Astrocyte of the hippocampus (primary cell): ENCODE measurements at places on chromosomes 12 and 14.

GRCh38 chr12:114876968-114877680 lies 193.1 kb upstream of the TBX3 start:
- no peak for DNase-seq

DNA sequence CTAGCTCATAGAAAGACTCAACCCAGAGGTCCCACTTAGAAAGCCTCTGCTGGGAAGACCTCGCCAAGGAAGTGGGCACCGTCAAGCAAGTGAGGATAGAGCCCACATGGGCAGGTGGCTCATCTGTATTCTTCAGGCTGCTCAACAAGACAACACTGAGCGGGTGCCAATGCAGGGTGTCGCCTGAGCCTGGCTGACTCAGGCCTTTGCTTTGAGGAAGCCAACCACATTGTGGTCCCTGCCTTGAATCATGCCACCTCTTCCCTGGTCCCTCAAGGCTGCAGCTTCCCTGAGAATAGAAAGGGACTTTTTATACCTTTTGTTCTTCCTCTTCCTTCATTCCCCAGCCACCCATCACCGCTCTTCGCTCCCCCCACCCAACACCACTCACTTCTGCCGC lies 2.1 kb upstream of the RNASE13 start:
- no peak for DNase-seq

DNA sequence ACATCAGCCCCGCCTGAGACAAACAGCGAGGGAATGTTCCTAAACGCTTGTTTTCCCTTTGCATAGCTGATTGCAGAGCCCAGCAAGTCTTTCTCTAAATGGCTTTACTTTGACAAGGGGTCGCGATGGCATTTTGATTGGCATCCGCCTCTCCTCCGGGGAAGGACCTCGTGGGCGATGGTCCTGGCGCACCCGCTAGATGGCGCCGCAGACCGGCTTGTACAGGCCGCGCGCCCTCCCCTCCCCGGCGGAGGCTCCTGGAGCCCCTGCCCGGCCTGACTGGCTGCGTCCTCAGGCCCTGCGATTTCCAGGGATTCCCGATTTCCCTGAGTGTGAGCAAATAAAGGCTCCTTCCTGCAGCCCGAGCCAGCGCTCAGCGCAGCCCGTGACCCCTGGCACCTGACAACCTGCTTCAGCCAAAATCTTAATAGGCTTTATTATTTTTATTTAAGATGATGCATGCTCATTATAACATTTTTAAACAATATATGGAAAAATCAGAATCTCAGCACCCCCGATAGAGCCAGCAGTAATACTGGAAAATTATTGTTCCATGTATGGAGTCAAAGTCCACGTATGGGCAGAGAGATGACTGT lies 468.3 kb downstream of the AACS start:
- DNase-seq = peak; percentile 77

GRCh38 chr14:76760331-76761135 lies 735 bp upstream of the VASH1 start:
- no peak for DNase-seq

DNA sequence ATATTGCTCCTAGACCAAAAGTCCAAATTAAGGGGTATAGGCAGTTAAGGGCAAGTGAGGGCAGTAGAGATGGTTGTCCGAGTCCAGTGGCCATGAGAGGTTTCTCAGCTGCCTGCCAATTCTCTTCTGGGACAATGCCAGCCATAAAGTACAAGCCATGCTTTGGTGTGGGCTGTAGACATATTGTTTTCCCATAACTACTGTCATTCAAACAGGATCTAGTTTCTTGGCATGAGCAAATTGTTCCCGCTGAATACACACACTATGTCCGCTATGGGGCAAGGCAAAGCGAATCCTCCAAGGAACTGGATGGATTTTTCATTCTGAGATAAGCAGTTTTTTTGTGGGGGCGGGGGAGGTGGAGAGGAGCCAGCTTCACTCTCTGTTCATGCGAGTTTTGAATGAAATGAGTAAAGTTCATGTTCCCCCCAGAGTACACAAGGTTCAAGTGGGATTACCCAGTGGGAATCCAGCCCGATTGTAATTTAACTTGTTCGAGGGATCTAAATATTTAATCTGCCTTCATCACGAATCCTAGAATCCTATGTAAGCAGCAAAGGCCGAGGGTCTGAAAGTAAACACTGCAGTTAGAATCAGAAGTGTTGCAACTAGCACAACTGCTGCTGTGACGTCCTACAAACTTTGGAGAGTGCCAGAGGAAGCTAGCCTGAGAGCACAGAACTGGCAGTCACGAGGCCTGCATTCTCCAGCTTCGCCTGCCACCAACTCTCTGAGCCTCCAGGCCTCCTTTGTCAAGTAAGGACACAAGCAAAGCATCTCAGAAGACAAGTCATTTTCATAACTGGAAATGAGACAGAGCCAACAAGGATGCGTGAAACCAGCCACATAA lies 137.0 kb downstream of the CRADD start:
- peak; percentile 74 for DNase-seq

- no peak for DNase-seq
Measured at GRCh38 chr14:101819251-101819990, 57.9 kb downstream of the PPP2R5C start.

DNA sequence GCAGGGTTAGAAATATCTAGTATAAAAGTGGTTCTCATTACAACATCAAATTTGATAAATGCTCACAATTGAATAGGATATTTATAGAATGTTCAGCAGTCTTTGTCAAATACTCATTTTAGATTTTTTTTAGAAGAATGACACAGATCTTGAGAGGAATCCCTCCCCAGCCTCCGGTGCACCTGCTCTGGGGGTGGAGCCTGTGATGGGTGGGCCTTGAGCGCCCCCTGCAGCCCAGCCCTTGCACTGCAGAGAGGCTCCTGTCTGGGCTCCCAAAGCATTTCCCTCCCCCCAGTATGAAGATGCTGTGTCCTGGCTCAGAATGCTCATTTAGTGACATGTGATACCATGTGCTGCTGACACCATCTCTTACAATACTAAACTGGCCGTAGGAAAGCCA lies 792.3 kb downstream of the TMEM121 start:
- DNase-seq = no peak

DNA sequence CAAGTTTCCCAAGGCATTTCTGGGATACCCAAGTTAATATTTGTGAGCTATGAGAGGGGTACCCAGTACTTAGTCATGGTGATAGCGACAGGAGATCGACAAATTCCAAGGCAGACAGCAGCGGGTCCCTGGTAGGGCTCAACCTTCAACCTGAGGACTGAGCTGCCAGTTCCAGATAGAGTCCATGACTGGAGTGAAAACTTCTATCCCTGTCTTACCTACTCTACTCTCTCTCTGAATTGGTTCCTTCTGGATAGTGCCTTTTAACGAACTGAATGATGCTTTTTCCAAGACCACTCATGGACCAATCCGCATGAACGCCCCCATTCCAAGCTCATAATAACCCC lies 76.9 kb upstream of the ALG10 start:
- no peak for DNase-seq

DNA sequence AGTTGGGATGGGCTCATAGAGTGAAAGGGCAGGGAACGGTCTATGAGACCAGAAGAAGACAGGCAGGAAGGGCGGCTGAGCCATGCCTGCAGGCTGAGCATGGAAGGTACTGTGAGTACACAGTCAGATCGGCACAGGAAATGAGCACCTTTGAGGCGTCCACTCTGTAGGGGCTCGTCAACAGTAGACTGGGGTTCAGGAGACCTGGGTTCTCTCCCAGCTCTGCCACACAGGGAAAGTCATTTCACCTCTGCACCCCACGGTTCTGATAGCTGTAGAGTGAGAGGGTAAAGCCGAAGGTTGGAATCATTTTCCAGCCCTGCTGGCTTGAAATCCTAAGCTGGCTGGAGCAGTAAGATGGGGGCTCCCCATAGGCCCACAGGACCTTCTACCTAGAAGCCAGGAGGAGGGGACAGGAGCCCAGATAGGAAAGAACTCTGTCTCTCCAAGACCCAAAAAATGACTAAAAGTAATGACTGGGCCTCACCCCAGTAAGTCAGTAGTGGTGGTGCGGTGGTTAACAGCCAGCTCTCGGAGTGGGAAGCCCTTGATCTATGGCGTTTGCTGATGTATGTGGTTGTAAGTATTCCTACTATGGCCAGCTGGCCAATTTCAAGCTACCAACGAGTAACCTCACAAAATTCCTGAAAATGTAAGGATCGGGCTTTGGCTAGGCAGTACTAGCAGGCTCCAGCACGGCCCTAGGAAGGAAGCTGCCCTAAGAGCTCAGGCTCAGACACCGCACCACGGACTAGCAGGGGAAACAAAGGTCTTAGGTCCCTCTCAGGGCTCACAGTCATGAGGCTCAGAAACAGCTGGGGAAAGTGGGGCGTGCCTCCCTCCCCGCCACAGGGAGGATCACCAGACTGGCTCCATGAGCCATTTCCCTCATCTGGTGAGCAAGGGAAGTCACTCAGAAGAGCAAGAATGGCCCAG lies 10.3 kb upstream of the CD27 start:
- DNase-seq = no peak

DNA sequence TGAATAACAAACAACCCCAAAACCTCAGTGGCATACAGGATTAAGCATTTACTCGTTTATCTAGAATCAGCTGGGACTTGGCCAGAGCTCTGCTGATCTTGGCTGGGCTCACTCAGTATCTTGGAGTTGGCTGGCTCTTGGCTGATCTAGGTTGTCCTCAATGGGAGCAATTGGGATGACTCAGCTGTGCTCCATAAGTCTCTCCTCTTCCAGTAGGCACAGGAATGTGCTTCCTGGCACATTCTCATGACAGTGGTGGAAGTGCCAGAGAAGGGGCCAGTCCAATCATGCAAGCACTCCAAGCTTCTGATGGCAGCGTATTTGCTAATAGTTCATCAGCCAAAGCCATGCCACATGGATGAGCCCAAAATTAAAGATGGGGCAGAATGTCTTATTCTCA lies 41.7 kb upstream of the ANO4 start:
- peak; percentile 42 for DNase-seq

- no peak for DNase-seq
Measured at GRCh38 chr12:70096759-70097410, 146.3 kb upstream of the CNOT2 start.

DNA sequence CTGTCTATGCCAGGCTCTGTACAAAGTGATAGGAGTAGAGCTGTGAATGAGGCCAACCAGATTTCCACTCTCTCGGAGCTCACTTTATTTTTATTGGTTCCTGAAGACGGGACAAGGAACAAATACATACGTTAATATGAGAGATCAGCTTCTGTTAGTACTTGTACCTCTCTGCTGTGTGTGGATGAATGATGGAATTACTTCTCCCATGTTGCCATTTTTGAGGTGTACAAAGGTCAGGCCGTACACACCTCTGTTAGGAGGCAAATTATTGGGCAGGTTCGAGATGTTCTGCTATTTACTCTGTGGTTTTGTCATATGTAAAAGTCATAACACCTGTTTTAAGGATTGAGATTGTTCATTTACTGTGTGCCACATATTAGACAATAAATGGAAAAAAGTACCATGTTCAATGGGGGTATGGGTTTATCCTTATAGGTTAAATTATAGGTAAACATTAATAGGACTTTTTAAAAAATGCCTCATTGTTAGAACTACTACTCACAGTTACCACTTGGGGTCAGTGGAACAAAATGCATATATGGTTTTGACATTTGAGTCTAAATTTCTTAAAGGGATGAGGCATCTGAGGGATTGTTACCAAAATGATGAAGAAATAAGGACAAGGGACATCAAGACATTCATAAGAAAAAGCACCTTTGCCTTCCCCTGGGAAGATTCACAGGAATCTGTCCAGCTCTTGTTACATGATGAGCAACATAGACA lies 26.9 kb downstream of the WBP11 start:
- DNase-seq = no peak

DNA sequence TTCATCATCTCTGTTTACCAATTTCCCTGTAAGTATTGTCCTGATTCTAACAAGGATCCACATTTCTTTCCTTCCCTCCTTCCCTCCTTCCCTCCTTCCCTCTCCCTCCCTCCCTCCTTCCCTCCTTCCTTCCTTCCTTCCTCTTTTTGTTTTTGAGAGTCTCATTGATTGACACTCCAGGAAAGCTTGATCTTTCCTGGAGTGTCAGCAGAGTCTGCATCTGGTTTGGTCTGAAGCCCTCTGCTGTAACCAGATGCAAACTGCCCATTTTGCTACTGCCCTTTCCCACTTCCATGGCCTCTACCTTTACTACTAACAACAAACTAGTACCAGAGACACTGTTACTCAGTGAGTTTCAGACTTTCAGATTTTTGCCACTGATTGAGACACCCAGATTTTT lies 14.4 kb upstream of the OR6C65 start:
- no peak for DNase-seq

- peak; percentile 49 for DNase-seq
Measured at GRCh38 chr12:12717586-12718380, 615 bp downstream of the CDKN1B start.

DNA sequence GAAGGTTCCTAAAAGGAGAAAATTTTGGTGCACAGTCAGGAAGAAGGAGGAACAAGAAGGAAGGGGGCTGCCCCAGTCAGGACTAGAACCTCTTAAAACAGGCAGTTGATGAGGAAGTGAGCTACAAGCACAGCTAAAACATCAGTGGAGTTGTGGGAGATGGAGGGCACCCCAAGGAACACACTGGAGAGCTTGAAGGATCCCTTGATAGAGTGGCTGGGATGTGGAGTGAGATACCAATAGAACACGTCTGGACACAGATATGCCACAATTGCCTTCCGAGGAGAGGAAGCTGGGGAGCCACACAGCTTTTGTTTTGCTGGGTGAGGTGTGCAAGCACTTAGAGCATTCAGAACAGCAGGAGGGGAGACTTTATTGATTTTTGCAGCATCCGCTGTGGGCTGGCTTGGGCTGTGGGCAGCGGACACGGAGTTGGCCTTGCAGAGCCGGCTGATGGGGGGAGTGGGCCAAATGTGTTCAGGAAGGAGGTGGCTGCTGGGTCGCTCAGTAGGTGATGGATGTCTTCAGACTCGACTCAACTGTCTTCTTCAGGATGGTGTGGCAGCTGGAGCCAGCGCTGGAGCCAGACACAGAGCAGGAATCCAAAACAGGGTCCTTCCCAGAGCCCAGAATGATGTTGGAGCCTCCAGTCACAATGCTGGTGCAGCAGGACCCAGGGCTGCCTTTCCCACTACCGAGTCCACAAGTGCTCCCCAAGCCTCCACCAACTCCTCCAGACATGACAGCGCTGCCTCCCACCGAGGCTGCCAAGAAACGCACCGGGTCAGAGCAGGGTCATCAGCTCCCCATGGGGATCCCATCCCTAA lies 4.7 kb upstream of the KRT79 start:
- DNase-seq = no peak

- peak; percentile 25 for DNase-seq
Measured at GRCh38 chr12:32273063-32273522, 126.3 kb upstream of the FGD4 start.

DNA sequence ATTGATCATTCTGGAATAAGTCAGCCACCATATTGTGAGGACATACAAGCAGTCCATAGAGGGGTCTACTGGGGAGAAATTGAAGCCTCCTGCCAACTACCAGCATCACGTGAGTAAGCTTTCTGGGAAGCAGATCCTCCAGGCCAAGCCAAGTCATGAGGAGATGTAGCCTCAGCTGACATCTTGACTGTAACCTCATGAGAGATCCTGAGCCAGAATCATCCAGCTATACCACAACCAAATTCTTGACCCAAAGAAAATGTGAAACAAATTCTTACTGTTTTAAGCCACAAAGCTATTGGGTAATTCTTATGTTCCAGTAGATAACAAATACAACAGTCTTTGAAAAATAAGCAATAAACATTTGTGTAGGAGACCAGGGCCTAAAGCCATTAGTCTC lies 479.4 kb upstream of the DCN start:
- DNase-seq = peak; percentile 38

- peak; percentile 82 for DNase-seq
Measured at GRCh38 chr12:92987362-92987761, 58.3 kb upstream of the EEA1 start.

- peak; percentile 12 for DNase-seq
Measured at GRCh38 chr14:37678916-37679315, 83.5 kb downstream of the TTC6 start.
